ENCODE measurements at places on chromosomes 12 and 14.

- no peak for DNase-seq
Measured at GRCh38 chr12:6306599-6307220, 3.8 kb upstream of the PLEKHG6 start.

- DNase-seq, result no peak
Measured at GRCh38 chr12:120936197-120936596, 32.0 kb upstream of the SPPL3 start.

- no peak for DNase-seq
Measured at GRCh38 chr12:40921563-40922163, 229.4 kb downstream of the CNTN1 start.

DNA sequence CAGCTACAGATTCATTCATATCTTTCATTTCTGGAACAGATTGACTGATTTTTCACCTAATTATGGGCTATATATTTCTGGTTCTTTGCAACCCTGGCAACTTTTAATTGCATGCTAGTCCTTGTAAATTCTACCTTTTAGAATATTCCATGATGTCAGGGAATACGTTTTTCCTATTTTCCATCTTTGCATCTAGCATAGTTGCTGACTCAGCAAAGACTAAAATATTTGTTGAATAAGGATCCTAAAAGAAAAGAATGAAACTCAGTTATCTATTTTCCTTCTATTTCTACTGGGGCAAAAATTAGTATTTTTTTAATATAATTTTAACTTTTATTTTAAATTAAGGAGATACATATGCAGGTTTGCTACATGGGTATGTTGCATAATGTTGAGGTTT lies 438.3 kb downstream of the GXYLT1 start:
- no peak for DNase-seq

- DNase-seq, result no peak
Measured at GRCh38 chr12:113825705-113826104, 140.4 kb downstream of the RBM19 start.

GRCh38 chr14:101859538-101859902 lies 98.0 kb downstream of the PPP2R5C start:
- no peak for DNase-seq

DNA sequence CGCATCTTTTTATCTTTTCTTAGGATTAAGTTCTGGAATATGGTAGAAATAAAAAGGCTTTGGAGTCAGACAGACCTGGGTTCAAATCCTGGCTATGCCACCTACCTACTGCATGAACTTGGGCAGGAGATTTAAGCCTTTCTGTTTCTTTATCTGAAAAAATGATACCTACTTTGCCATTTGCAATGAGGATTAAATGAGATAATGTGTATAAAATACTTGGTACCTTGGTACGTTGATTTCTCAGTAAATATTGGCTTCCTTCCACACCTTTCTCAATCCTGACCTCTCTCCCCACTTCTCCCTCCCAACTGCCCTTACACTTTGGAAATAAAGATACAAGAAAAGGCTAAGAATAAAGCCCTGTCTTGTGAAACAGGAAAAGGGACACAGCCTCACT lies 172.6 kb downstream of the PAX9 start:
- no peak for DNase-seq

GRCh38 chr14:88166616-88167015 lies 156.5 kb downstream of the KCNK10 start:
- no peak for DNase-seq

DNA sequence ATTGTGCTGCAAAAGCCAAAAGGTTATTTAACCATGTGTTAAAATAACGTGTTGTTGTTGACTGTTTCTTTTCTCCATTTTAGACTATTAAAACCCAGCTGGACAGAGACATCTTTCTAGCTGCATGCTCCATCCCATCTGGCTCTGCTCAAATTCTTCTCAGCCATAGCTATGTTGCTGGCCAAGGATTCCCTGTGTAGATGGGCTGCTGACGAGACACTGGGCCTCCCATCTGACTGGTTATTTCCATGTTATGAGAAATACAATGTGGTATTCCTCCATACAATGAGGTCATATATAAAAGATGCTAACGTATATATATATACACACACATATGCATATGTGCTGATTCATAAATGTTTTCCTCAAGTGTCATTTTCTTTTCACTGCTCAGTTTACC lies 30.1 kb downstream of the MED13L start:
- DNase-seq, result no peak

DNA sequence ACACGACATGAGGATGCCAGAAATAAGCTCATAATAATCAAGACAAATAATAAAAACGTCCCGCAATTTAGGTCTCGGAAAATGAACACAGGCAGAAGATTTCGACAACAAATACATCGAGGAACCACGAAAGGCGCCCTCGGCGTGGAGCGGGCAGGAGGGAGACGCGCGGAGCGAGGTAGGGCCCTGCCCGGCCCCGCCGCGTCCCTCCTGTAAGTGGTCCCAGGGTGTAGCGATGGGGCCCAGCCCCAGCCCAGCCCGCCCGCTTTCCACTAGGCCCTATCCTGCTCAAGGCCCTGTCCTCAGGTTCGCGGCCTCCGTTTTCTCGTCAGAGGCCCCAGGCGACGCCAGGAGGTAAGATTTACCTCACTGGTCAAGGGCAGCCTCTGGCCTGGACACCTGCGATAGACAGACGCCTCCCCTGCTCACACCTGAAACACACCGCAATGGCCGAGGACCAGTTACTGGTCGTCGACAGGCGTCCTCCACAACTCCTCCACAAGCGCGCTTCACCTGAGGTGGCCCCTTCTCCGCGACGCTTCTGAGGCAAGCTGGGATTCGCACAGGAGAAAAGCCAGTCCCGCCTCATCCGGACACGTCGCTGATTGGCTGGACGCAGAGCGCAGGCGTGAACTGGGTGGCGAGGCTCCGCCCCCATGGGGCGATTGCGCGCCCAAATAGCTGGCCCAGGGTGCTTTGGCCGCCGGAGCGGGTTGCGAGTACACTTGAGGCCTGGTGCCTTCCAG lies at the start of gene SYCP3:
TSS of gene SYCP3 (minus strand) at position 543 of the 746 bp plus-strand sequence. CDS start 1,527 bp downstream, outside the sequence.
- DNase-seq, result no peak

- DNase-seq, result no peak
Measured at GRCh38 chr12:50198829-50199228, 31.7 kb upstream of the CERS5 start.

- peak; percentile 85 for DNase-seq
Measured at GRCh38 chr14:91417120-91417982, at the start of gene CCDC88C. Gene CCDC88C, minus strand, starts transcription at chr14:91417820. Its CDS starts 130 bp downstream, at chr14:91417690.

DNA sequence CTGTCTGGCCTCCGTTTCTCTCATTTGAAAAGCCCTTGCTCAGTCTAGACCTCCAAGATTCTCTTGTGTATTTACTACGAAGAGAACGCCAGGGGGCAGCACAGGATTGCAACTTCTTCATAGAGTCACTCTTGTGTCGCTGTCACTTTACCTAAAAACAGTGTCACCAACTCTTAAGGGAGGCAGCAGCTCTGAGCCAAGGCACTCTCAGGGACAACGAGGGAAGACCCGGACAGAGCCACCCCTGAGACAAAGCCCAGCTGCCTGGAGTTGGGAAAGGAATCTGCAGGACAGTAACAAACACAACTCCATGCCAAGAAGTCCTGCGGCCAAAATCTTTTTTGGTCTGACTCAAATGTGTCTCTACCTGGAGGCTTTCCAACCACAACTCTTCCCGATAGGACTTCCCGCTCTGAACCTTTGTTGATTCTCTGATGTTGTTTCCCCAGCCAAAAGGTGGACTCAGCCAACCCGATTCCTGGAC lies 9.6 kb upstream of the RPAP3 start:
- DNase-seq, result peak; percentile 88

DNA sequence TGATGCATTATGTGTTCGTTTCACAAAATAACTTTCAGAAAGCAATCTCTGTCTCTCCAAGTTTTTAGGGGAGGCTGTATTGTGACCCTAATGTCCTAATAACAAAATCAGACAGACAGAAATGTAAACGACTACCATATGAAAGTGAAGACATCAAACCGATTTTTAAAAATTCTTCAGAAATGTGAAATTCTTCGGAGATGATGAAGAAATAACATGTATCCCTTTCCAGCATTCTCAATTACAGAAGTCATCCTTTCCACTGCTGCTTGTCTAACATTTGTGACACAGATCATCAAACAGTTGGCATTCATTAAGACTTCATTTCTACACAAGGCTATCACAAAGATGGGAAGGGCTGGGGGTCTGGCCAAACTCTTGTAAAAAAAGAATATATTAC lies 41.0 kb downstream of the DMAC2L start:
- DNase-seq, result no peak

GRCh38 chr14:90443161-90444076 lies 46.6 kb downstream of the CALM1 start:
- no peak for DNase-seq

- DNase-seq, result no peak
Measured at GRCh38 chr12:124302807-124303578, 8.1 kb downstream of the RFLNA start.

DNA sequence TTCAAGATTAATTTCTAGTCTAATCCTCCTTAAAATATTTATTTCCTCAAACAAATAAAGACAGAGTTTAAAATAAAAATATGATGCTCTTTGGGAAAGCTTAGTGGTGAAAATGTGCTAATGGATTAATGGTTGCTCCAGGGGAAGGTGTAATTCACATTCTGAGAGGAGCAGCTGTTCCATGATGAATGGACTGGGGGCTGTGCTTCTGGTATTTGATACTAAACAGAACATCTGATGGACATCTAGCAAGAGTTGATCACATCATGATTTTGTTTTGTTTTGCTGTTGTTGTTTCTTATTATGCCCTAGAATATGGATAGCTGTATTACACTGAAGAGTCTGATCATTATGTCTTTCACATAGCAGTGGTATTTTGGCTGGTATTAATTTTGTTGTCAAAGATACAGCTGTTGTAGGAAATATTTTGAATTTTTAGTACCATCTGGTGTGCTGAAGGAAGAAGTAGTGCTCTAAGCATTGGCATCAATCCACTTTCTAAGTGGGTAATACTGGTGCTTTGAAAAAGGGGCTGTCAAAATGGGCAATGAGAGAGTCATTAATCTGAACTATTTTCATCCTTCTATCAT lies 296.4 kb downstream of the ADAMTS20 start:
- no peak for DNase-seq

- DNase-seq, result no peak
Measured at GRCh38 chr12:19120795-19121194, 8.7 kb upstream of the PLEKHA5 start.

DNA sequence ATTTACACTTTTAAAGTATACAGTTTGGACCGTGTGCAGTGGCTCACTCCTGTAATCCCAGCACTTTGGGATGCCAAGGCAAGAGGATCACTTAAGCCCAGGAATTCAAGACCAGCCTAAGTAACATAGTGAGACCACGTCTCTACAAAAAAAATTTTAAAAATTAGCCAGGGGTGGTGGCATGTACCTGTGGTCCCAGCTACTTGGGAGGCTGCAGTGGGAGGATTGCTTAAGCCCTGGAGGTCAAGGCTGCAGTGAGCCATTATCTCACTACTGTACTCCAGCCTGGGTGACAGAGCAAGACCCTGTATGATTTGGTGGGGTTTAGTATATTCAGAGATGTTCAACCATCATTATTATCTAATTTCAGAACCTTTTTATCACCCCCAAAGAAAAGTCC lies 4.7 kb downstream of the EIF4B start:
- DNase-seq, result no peak

- no peak for DNase-seq
Measured at GRCh38 chr14:96979611-96980074, 182.5 kb downstream of the VRK1 start.

DNA sequence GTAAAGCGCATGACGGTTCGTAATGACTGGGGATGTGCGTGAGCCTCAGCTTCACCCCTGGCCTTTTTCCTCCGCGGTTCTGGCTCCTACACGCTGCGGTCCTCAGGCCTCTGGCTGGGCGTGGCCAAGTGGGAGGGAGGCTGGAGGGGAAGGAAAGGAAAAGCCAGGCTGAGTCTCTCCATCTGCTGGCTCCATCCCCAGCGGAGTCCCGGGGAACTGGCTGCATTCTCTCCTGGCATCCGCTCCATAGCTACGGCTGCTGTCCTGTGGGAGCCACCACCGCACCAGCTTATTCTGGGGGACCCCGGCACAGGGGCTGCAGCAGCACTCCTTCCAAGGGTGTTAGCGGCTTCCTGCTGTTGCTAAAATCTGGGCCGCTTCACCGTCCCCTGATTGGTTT lies 68.2 kb upstream of the SLC24A4 start:
- no peak for DNase-seq

DNA sequence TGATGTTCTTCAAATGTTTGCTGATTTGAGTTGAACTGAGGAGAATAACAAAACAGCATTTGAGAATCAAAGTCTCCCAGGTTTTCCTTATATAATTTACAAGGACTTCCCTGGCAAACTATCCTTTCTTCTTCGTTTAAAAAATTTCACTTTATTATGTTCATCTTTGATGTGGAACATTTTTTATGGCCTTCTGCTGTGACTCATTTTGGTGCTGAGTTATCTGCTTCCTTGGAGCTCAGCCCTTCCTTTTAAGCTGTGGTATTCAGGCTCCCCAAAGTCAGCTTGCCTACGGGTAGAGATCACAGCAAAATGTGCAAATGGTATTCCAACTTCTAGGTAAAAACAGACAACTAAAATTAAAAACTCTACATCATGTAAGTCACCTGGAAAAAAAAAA lies 1.4 kb upstream of the ANO4 start:
- no peak for DNase-seq

GRCh38 chr12:110590806-110591326 lies 7.7 kb upstream of the PPTC7 start:
- no peak for DNase-seq

- DNase-seq, result no peak
Measured at GRCh38 chr12:120668868-120669840, 17.8 kb upstream of the MLEC start.

- DNase-seq, result no peak
Measured at GRCh38 chr12:54935235-54935951, 49.2 kb downstream of the TESPA1 start.

- no peak for DNase-seq
Measured at GRCh38 chr12:12803186-12803585, 10.0 kb upstream of the DDX47 start.

DNA sequence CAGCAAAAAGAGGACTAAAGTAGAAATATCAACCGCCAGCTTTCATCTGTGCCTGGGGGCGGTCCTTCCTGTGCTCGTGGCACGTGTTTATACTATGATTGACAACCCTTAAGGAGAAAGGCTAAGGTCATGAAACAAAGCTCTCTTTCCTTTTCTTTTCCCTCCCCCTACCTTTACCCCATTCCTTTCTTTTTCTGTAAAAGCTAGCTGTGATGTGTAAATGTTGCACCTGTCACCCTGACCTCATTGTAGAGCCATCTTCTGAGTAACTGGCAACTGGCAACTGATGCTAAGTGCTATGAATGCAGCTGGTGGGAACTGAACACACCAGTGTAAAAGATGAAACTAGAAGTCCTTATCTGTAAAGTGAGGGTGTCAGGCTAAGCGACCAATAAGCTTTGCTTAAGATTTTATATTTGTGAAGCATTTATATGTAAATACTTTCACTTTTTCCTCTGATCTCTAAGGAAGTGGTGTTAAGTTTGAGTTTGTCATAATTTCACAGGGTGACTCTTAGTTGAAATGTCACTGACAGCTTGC lies 102.8 kb upstream of the BCAT1 start:
- DNase-seq, result no peak

All from cardiac septum (tissue), 1 donor.